BE2C (cell line): ENCODE measurements at places on chromosomes 12 and 14.

DNA sequence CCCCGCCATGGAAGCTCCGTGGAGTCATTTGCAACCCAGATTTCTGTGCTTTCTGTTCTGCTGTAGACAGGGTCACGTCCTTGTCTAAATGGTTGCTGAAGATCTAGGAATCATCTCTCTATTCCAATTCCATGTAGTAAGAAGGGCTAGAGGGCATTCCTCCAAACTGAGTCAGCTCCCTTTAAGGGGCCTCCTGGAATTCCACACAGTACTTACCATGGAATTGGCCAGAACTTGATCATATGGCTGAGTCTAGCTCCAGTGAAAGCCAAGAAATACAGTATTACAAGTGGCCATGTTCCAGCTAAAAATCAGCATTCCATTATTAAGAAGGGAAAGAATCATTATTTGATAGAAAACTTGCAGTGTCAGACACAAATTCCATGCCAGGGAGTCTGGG lies 171.9 kb downstream of the PRKCH start:
- no peak for DNase-seq

DNA sequence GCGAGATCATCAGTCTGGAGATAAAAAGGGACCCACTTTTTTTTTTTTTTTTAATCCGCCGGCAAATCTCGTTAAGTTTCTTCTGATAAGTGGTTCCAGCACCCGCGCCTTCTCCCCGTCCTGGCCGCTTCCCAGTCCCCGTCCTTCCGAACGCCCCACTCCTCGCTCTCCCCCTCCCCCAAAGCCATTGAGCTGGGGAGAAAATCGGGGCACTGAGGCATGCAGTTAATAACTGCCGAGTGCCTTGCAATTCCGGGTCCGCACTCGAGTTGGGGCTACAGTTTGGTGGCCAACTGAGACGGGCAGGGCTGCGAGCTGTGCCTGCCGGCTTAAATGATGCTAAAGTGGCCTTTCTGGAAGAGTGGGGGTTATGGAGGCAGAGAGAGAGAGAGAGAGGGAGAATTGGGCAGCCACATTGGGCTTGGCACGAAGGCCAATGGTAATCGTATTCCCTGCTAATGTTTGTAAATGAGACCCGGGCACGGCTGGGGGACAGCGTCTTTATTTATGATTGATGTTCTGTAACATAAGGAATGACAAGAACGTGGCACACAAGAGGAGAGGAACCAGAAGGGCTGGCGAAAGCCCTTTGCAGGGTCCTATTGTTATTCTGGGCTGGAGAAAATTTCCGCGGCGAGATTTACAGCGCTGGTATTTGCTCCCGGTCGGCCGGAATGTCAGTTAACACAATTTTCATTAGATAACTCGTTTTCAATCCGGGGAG lies 115.4 kb upstream of the MYL2 start:
- DNase-seq, result no peak

DNA sequence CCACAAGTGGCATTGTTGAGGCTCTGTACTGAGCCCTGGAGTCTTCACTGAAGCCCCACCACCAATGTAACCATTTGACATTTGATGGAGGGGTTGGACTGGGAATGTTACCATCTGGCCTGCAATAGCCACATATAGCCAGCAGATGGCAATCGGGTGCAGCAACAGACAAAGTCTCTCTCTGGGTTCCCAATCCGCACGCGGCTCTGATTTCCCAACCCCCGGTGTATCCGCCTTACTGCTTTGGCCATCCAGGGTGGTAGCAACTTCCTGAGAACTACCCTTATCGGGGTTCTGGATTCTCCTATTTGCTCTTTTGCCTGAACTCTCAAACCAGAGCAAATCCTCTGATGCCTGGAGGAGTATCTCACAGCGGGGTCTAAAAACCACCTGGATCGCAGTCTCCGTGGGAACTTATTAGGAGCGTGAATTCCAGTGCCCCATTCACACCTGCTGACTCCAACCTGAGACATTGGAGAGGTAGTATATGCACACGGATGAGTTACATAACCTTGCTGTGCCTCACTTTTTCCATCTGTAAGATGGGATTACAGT lies 14.2 kb downstream of the VRTN start:
- DNase-seq, result peak; percentile 79

DNA sequence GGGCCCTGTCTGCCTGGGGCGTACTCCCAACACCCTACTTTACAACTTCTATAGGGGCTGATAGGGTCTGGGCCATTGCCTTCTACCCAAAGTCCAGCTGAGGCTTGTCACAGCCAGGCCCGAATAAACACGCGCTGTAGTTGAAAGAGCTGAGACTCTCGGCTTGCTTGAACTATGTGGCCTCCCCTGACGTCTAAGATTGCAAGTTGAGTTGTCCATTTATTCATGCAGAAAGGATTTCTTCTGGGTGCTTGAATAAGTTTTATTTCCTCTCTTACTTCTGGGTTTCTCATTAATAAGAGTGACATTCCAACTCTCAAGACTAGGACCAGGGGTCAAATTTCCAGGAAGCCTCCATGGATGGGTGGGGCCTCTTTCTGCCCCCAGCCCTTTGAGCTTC lies 74.4 kb upstream of the VRK1 start:
- no peak for DNase-seq

DNA sequence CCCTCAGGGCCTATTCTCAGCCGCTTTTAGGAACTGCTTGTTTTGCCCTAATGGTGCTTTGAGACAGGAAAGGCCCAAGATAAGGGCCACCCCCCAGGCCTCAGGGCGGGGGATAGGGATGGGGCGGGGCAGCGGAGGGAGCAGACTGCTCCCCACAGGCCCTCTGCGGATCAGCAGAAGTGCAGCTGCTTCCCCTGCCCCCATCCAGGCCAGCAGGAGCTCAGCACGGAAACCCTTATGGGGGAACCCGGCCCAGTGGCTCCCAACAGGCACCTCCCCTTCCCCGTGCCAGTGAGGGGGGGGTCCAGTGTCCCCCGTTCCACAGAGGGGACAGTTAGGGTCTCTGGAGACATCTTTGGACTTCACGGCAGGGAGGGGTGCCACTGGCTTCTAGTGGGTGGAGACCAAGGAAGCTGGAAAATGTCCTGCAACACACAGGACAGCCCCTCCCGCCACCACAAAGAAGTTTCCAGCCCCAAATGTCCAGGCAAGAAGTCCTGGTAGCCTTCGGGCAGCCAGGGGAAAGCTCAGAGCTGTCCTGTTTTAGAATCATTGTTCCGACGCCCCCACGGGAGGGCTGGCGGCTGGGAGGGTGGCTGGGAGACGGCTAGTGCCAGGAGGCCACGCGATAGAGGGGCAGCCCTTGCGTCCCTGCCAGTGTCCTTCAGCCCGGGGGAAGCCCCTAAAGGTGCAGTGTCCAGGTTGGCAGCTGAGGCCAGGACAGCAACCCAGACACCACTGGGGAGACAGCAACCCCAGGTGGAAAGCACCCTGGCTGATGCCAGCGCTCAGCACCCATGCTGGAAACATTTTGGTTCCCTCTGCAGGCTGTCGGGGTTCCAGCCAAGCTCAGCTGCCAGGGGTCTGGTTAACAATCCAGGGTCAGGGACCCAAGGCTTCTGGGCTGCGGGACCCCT lies 10.4 kb upstream of the GPR132 start:
- peak; percentile 62 for DNase-seq

GRCh38 chr12:115383668-115384067 lies 699.7 kb upstream of the TBX3 start:
- DNase-seq, result no peak

DNA sequence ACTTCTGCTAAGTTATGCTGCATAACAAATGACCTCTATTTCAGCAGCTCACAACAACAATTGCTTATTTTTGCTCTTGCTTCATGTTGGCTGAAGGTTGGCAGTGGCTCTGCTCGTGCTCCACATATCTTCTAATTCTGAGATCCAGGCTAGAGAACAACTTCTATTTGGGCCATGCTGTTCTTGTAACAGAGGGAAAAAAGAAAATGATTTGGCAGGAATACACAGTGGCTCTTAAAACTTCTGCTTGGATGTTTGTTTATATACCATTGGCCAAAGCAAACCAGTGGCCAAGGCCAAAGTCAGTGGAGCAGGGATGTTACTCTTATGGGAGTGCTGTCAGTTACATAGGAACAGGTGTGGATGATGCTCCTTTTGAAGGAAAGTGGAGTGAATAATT lies 32.1 kb downstream of the GPHN start:
- no peak for DNase-seq

GRCh38 chr14:89673512-89674225 lies 256.6 kb upstream of the FOXN3 start:
- DNase-seq, result no peak

DNA sequence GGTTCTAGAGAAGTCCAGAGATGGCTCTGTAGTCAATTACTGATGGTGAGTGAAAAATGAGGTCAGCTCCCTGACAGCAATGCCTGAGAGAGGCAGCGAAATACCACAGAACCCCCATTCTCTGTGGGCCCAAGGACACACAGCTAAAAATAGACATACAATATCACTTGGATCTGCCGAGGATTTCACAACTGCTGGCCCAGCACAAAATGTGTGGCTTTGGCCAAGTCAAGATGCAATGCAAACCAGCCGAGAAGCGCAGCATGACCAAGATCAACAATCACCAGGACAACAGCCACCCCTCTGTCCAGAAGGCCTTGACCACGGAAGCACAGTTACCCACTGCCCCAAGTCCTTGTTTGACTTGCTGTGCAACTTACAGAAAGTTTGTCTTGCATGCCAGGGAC lies 52.2 kb downstream of the CKAP4 start:
- DNase-seq, result no peak

DNA sequence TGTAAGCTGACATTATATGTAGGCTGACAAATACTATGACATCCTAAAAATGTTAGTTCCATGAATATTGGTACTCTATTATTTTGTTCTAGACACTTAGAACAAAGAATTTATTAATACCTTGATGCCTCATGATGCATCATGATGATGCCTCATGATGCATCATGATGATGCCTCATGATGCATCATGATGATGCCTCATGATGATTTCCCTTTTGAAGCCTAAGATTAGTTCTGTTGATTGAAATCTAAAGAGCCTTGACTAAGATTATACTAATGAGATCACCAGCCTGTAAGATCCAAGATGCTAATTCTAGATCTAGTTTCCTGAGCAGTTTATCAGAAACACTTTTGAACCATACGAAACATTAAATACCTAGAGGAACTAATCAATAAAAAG lies 4.6 kb upstream of the CEP128 start:
- no peak for DNase-seq

DNA sequence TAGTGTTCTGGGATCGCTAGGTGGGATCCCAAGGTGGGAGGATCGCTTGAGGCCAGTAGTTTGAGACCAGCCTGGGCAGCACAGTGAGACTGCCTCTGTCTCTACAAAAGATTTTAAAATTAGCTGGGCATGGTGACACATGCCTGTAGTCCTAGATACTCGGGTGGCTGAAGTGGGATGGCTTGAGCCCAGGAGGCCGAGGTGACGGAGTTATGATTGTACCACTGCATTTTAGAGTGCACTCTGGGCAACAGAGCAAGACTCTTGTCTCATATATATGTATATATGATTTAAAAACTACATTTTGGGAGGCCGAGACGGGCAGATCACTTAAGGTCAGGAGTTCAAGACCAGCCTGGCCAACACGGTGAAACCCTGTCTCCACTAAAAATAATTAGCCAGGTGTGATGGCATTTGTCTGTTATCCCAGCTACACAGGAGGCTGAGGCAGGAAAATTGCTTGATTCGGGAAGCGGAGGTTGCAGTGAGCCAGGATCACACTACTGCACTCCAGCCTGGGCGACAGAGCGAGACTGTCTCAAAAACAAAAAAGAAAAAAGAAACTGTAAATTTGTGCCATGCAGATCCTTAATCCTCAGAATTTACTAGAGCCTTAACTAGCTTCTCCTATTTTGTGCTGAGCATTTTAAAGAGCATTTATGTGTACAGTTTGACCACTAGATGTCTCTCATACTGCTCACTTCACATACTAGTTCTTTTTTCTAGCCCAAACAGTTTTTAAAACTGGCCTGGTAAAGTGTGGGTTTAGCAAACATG lies 114.8 kb downstream of the MON2 start:
- DNase-seq, result no peak

- no peak for DNase-seq
These were observed 143.7 kb downstream of the AACS start for GRCh38 chr12:125208942-125209341.

- DNase-seq, result no peak
These were observed 218.0 kb downstream of the ZFP36L1 start for GRCh38 chr14:68574906-68575305.

DNA sequence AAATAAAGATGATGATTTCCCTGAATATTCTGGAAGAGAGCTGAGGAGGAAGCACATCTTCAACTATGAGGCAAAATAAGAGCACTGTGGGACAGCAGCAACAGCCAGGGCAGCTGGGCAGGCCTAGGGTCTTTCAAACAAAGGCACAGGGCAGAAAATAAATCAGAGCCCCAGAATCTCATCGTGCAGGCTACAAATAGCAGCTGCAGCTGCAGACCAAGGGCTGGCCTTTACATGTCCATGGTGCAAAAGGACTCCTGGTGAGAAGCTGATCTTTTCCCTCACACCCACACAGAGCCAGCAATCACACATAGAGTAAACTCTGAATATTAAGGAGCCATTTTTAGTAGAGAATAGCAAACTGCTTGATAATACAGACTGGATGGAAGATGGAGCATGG lies 13.6 kb upstream of the MYBPC1 start:
- no peak for DNase-seq

- no peak for DNase-seq
These were observed 26.5 kb downstream of the NUDT4 start for GRCh38 chr12:93403988-93404803.

GRCh38 chr14:105363847-105364708 lies 34.3 kb upstream of the TEX22 start:
- DNase-seq, result peak; percentile 67

GRCh38 chr12:25705261-25705660 lies 152.2 kb upstream of the LMNTD1 start:
- no peak for DNase-seq

- no peak for DNase-seq
These were observed 34.8 kb downstream of the GCN1 start for GRCh38 chr12:120159509-120160237.

- no peak for DNase-seq
These were observed 106.4 kb downstream of the CCDC60 start for GRCh38 chr12:119440803-119441360.

GRCh38 chr14:81963846-81964245 lies 430.2 kb upstream of the SEL1L start:
- DNase-seq, result no peak

GRCh38 chr12:51238037-51238509 lies 553 bp upstream of the DAZAP2 start:
- DNase-seq, result no peak

DNA sequence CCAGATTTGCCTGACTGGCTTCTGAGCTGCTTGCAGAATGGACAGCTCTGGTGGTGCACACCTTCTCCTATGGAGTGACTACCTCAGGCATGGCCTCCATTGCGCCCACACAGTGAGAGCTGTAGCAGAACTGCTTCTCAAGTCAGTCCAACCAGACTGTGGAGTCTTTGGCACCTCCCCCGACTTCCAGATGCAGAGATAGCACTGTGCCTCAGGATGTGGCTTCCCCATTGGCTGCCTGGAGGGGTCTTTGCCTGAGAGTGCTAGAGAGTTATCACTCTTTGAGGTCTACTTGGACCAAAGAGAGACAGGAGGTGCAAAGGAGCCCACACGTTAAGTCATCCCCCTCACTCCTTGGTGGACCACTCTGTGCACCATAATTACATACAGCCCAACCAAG lies 44.8 kb upstream of the FRS2 start:
- DNase-seq, result no peak
